Subcutaneous preadipocyte (primary cell): ENCODE measurements at places on chromosomes 6 and 20. TPM values are rescaled to one million over a fixed set of nuclear protein-coding genes. Genes with fewer than 3 reads are reported as not detected.

Gene MOXD1
- total RNA-seq = 14.3 and 43.4 TPM in 2 replicates

Gene ARMH2
- not detected in 2 replicates for total RNA-seq

Gene MKKS
- total RNA-seq = 4.4 and 5.9 TPM in 2 replicates

Gene BCAS1
- under 0.01 and 0.37 TPM in 2 replicates for total RNA-seq

Gene ZNF831
- total RNA-seq = not detected in 2 replicates

Gene OR12D3
- total RNA-seq = not detected in 2 replicates

Gene PTK7
- 30.3 and 33.8 TPM in 2 replicates for total RNA-seq

Gene TPMT
- total RNA-seq = 11.0 and 11.1 TPM in 2 replicates

Gene CCM2L
- total RNA-seq = not detected in 2 replicates

Gene CABLES2
- total RNA-seq = 1.1 and 1.6 TPM in 2 replicates

Gene SIRPA
- 8.0 and 9.2 TPM in 2 replicates for total RNA-seq

Gene FUCA2
- total RNA-seq = 59.0 and 62.5 TPM in 2 replicates

Gene CTAGE9
- not detected in 2 replicates for total RNA-seq

Gene SLC17A2
- not detected in 2 replicates for total RNA-seq

Gene SEMG1
- total RNA-seq = not detected in 2 replicates

Gene RGS19
- total RNA-seq = 5.5 and 9.0 TPM in 2 replicates

Gene CST4
- total RNA-seq = not detected in 2 replicates

Gene IP6K3
- total RNA-seq = not detected in 2 replicates

Gene MRAP2
- total RNA-seq = 1.4 and 2.2 TPM in 2 replicates

Gene PTCRA
- total RNA-seq = not detected in 2 replicates

Gene TULP4
- 84.1 and 97.4 TPM in 2 replicates for total RNA-seq

Gene TNF
- total RNA-seq = not detected in 2 replicates

Gene ENTPD6
- 55.5 and 67.4 TPM in 2 replicates for total RNA-seq

Gene TCP11
- total RNA-seq = 0.37 and 0.59 TPM in 2 replicates

Gene UNC5CL
- total RNA-seq = under 0.01 TPM in 2 replicates

Gene PDE10A
- 0.20 and 0.73 TPM in 2 replicates for total RNA-seq

Gene C6orf15
- not detected in 2 replicates for total RNA-seq

Gene CRISP3
- total RNA-seq = not detected in 2 replicates

Gene UTRN
- 81.9 and 88.9 TPM in 2 replicates for total RNA-seq

Gene SLC22A7
- total RNA-seq = not detected in 2 replicates

Gene ASIP
- not detected in 2 replicates for total RNA-seq

Gene NKAPL
- total RNA-seq = 0.73 and 1.6 TPM in 2 replicates

Gene USP49
- total RNA-seq = 2.0 and 2.2 TPM in 2 replicates

Gene SLCO4A1
- 0.73 and 7.2 TPM in 2 replicates for total RNA-seq

Gene FRK
- total RNA-seq = under 0.01 TPM in 2 replicates

Gene TPD52L1
- total RNA-seq = 0.59 and 1.5 TPM in 2 replicates

Gene HEY2
- total RNA-seq = not detected in 2 replicates
